ENCODE measurements at places on chromosomes 16 and 17.

DNA sequence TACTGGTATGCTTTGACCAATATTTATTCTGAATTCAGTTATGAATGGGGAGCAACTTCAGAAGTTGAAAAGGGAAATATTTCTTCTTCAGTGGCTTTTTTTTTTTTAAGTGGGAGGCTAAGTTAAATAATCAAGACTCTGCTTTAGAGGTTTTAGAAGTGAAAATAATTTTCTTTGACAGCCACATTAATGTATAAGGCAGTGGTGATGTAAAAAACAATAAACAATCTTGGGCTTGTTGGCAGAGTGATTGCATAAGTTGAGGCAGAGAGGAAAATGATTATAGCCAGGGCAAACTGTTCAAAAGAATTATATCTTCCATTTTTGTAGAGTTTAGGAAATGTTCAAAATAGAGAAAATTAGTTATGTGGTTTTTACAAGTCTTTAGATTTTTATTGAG is 5.4 kb upstream of the KRT12 start:
- no peak for DNase-seq

DNA sequence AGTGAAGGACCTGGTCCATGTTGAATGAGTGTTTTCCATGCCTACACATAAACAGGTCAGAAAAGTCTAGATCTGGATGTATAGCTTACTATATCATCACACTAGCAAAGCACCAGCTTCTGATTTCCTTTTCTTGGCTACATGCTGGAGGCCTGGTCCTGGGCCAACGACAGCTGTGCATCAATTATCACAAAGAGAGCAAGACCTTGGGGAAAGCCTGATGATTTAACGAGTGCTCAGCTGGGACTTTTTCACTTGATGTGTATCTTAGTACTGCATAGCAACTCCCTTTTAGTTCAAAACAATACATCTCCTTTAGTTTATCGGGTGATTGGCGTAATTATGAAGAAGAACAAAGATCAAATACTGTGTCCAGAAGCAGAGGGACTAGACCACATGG is 358.2 kb downstream of the KIF2B start:
- no peak for DNase-seq

GRCh38 chr17:44556166-44556831 is 985 bp upstream of the FZD2 start:
- peak; percentile 23 for DNase-seq

GRCh38 chr17:28700830-28701492 is 10.7 kb downstream of the PROCA1 start:
- DNase-seq: no peak

GRCh38 chr16:54446639-54447038 is 160.1 kb upstream of the IRX3 start:
- no peak for DNase-seq

- DNase-seq: no peak
These were observed 3.2 kb upstream of the NPB start for GRCh38 chr17:81898885-81899284.

DNA sequence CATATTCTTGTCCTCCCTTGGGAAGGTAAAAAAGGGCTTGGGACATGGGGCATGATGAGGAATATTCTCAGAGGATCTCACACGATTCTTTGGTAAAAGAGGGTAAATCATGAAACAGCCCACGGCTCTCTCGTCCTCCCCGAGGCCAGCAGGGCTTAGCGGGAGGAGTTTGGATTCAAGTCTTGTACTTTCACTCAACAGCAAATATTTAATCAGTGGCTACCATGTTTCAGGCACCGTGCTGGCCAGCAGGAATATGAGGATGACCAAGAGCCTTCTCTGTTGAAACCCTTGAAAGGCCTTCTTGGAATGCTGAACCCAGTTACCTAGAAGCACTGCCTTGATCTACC is 8.8 kb downstream of the MAP3K14 start:
- no peak for DNase-seq

DNA sequence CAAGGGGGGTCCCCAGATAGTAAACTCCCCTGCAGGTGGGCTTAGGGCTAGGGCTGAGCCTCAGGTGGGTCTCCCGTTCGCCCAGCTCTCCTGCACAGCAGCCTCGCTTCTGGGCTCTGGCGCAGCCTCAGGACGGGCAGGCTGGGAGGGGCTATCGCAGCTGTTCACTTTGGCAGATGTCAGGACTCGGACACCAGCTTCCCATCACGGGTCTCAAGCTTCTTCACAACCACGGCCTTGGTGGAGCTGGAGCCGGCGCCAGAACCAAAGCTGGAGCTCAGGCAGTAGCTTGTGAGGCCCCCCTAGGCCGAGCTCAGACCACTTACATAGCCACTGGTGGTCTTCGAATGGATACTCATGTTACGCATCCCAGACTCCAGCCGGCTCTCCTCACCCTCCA is 26.0 kb downstream of the CLEC3A start:
- DNase-seq: no peak

- DNase-seq: no peak
These were observed 847 bp downstream of the CKLF start for GRCh38 chr16:66553223-66553622.

Data from stimulated activated naive CD8-positive, alpha-beta T cell treated with anti-CD3 and anti-CD28 coated beads, Interleukin-15, Interleukin-2, amounts not matched to agents 100 U/mL and 50 U/mL, for 24 hours (primary cell).